ENCODE measurements at places on chromosomes 7 and 10.

- no peak for DNase-seq
These were observed 713 bp upstream of the GRIFIN start for GRCh38 chr7:2476776-2477446.

DNA sequence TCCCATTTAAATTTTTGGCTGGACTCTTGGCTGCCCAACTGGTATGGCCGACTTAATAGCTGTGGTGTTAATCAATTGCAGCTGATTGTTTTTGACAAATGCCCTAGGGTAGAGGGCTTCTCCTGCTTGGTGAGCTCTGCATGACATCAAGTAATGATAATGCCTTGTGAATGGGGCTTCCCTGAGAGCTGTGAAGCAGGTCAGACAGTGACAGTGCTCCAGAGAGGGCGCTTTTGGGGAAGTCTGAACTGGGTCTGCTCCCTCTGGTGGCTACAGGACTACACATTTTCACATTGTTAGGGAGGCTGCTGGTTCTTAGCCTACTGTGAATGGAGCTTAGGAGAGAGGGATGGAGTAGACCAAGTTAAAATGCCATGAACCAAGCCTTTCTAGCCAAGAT, 98.8 kb downstream of the SDK1 start:
- DNase-seq = no peak

- DNase-seq = no peak
These were observed 12.2 kb downstream of the MCU start for GRCh38 chr10:72704117-72704516.

DNA sequence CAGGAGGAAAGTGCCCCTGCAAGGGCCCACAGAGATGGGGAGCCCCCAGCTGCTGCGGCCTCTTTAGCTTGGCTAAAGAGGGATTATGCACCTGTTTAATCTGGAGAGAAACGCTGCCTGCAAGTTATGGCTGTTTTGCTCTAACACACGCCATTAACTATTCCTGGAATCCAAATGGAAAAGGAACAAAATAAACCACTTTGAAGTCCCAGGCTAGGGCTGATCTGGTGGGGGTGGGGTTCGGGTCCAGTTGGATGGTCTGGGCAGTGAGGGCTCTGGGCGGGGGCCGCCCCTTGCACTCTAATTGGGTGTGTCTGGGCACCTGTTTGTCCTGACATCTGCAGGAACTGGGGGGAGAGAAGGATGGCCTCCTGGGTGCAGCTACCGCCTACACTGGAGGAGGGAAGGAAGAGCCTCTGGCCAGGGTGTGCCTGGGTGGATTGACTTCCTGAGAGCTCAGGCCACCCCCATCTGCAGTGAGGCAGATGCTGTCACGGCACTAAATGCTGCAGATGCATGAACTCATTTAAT, 300.6 kb downstream of the ZEB1 start:
- DNase-seq = no peak

DNA sequence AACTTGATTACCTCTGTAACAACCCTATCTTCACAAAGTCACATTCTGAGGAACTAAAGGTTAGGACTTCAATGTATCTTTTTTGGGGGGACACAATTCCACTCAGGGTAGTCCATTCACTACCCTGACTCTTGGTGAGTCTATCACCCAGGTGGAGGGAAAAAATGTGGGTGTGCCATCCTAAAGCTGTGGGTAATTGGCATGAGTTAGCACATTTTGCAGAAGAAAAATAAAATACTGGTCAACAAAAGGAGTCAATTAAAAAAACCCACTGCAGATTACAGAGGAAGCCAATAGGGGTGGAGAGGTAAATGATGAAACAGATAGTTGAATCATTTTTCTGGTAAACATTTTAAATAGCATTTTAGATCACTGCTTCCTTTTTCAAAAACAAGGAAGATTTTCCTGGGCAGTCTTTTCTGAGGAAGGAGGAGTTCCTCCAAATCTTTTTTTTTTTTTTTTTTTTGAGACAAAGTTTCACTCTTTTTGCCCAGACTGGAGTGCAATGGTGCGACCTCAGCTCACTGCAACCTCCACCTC, 5.1 kb upstream of the BLVRA start:
- DNase-seq = no peak

DNA sequence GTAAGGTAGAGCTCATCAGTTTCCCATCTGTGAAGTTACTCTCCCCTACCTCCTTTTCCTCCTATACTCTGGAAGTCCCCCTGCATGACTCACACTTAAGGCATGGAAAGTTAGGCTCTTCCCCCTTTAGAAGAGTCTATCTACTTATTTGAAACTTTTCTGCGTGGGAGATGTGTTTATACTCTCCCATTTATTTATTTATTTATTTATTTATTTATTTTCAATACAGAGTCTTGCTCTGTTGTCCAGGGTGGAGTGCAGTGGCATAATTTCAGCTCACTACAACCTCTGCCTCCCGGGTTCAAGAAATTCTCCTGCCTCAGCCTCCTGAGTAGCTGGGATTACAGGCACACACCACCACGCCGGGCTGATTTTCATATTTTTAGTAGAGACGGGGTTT, 107.5 kb upstream of the JCAD start:
- no peak for DNase-seq

- DNase-seq = no peak
These were observed 35.3 kb downstream of the PALD1 start for GRCh38 chr10:70513848-70514309.

- DNase-seq = no peak
These were observed 273.8 kb downstream of the AUTS2 start for GRCh38 chr7:69871886-69872569.

DNA sequence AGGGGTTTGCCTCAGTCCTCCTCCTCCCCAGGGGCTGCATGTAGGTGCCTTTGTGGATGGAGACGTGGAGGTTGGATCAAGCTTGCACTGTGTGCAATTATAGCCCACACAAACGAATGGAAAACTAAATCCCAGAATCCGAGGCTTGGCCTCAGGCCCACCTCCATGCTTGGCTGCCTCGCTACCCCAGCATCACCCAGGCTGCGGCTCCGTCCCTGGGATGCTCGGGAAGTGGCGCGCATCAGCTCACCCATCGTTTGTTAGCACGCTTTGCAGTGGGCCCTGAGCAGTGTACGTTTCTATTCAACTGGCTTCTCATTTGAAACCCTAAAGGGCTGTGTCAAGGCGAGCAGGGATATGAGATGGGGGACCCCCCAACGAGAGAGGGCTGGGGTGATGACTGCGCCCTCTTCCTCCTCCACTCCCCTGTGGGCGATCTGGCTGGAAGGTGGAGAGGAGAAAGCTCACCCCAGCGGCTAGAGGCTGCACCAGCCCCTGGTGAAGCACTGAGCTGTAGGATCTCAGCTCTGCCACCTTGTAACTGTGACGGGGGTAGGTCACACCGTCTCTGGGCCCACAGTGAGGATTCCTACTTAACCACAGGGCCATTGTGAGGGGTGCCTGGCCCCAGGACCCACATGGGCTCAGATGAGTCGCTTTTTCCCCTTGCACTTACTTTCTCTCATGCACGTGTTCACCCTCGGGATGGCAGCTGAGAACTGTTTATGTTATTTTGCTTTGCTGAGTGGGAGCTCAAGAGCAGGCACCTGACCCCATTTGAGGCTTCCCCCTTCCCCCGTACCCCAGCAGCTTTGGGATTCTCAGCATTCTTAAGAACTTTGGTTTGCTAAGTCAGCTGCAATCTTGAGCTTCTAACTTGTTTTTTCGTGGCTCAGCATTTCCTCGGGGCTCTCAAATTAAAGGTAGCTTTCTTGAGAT, 12.7 kb upstream of the BTBD16 start:
- DNase-seq = no peak

Data from effector CD8-positive, alpha-beta T cell (primary cell).